Common myeloid progenitor, CD34-positive (primary cell): ENCODE measurements at places on chromosomes 12 and 14.

GRCh38 chr14:25108959-25109358 lies 59.0 kb upstream of the STXBP6 start:
- H3K4me1 ChIP-seq = no peaks in the 10 kb centered on the region
- no peaks in the 10 kb centered on the region for H3K36me3 ChIP-seq
- no peak overlapping the region for H3K27ac ChIP-seq
- no peak overlapping the region for H3K4me3 ChIP-seq

DNA sequence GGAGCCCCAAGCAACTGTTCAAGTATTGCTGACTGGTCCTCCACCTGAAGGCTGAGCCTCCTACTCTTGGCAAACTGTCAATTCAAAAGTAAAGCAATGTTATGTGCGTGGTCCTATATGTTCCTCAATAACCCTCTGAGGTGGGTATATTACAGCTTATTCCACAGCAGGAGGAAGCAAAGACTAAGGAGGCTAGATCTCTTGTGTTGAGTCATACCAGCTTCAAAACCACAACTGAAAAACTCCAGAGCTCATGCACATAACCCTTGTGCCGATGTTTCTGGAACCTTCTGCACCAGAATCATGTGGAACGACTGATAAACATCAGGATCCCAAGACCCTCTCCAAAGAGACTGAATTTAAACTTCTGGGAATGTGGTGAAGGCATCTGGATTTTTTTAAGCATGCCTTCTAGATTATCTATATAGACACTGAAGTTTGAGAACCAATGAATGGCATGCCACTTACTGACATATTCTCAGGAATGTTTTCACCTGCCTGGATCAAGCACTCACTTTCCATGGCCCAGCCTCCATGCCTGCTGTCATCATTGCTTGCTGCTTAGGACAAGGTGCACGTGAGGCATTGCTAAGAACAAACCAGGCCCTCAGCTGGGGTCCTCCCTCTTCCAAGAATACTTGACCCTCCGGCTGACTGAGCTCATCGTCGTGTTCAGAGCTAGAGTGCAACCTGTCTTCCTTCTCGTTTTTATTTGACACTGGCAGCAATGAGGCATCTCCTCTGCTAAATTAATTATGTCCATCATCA lies 194.7 kb downstream of the BCL11B start:
- no peaks in the 10 kb centered on the region for H3K36me3 ChIP-seq
- H3K27ac ChIP-seq = no peak overlapping the region
- DNase-seq = peak; percentile 55
- H3K4me3 ChIP-seq = no peak overlapping the region
- no peaks in the 10 kb centered on the region for H3K4me1 ChIP-seq

- no peak for DNase-seq
- H3K4me1 ChIP-seq = peaks cover 25% of the 10 kb centered on the region
- H3K4me3 ChIP-seq = peak overlapping the region; percentile 81
Observed at GRCh38 chr12:122020795-122021192, 890 bp upstream of the BCL7A start.

- no peak overlapping the region for H3K27ac ChIP-seq
- peaks cover 10% of the 10 kb centered on the region for H3K4me1 ChIP-seq
- peak; percentile 65 for DNase-seq
- H3K36me3 ChIP-seq = no peaks in the 10 kb centered on the region
- peak overlapping the region; percentile 12 for H3K4me3 ChIP-seq
Observed at GRCh38 chr14:77985211-77985615, 185.0 kb upstream of the NRXN3 start.

- H3K27ac ChIP-seq = no peak overlapping the region
- peaks cover 60% of the 10 kb centered on the region for H3K36me3 ChIP-seq
- H3K4me3 ChIP-seq = no peak overlapping the region
- H3K4me1 ChIP-seq = no peaks in the 10 kb centered on the region
Observed at GRCh38 chr12:108797677-108798076, 59.7 kb downstream of the SSH1 start.

GRCh38 chr14:97866195-97866594 lies 1069.0 kb downstream of the VRK1 start:
- H3K4me3 ChIP-seq = no peak overlapping the region
- no peak for DNase-seq
- no peak overlapping the region for H3K27ac ChIP-seq
- H3K27me3 ChIP-seq = no peaks in the 10 kb centered on the region
- H3K4me1 ChIP-seq = no peaks in the 10 kb centered on the region

DNA sequence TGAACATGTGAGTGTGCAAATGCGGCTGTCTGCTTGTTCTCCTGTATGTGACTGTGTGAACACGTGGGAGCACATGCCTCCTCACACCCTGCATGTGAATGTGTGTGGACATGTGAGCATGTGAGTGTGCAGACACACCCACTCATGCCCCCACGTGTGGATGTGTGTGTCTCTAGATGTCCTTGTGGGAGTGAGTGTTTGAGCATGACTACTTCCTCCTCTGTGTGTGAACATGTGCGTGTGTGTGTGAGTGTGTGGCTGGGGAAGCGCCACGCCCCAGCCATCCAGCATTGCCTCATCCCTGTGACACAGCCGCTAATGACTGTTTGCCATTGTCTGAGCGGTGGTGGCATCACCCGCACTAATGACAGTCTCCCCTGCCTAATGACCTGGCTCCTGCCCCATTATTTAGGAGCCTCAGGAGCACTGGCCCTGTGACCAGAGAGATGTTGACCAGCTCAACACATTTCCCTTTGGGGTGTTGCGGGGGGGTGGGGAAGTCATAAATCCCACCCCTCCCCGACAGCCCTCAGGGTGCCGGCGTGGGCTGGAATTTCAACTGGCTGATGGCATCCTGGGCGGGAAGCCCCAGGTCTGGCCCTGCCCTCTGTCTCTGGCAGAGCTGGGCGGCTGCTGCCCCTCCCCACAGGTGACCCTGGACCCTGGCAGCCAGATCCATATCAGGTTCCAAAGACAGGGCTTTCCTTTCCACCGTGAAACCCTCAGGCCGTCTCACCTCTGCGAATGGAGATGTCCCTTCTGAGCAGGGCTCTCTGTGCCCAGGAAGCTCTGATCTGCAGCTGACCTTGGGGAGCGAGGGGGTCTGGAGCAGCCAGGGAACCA lies 11.5 kb upstream of the KRT80 start:
- H3K27me3 ChIP-seq = no peaks in the 10 kb centered on the region

DNA sequence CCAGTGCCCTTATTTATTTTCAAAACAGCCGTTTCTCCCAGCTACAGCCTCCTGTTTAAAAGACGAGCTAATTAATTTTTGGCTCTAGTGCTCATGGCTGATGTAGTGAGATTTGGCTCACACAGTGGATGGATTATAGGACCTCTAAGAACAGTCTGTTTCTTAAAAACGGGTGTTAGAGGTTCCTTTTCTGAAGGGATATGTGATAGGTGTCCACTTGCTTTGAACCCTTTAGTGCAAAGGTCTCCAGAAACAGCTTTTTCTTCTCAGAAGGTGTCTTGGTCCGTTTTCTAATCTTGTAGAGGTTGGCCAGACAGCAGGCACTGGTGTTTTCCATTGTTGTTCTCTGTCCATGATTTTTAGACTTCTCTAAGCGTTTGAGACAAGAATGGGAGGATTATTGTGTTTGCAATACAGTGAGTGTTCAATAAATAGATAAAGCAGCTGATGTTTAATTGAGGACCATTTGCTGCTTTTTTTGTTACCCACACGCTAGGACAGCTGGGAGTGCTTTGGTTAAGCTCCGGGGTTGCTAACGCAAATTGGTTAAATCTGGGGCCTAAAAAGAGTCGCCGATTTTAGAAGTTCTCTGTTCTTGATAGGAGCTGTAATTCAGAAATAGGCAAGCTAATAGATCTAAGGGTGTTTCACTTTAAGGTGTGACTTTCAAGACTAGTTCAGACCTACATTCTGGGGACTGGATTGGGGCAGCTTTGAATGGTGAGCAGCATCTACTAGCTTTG lies 1.0 kb downstream of the BORCS5 start:
- H3K4me3 ChIP-seq = peak overlapping the region; percentile 90
- H3K27me3 ChIP-seq = no peaks in the 10 kb centered on the region
- DNase-seq = peak; percentile 13
- peak overlapping the region; percentile 67 for H3K27ac ChIP-seq

- H3K4me1 ChIP-seq = peaks cover 19% of the 10 kb centered on the region
- DNase-seq = peak; percentile 45
- H3K4me3 ChIP-seq = peak overlapping the region; percentile 69
- H3K27ac ChIP-seq = peak overlapping the region; percentile 50
- H3K36me3 ChIP-seq = no peaks in the 10 kb centered on the region
- no peaks in the 10 kb centered on the region for H3K27me3 ChIP-seq
Observed at GRCh38 chr12:6074427-6074826, 50.0 kb downstream of the VWF start.

GRCh38 chr12:130879781-130880389 lies 8.0 kb downstream of the RAN start:
- H3K27ac ChIP-seq = no peak overlapping the region
- H3K4me1 ChIP-seq = no peaks in the 10 kb centered on the region
- H3K36me3 ChIP-seq = peaks cover 14% of the 10 kb centered on the region

DNA sequence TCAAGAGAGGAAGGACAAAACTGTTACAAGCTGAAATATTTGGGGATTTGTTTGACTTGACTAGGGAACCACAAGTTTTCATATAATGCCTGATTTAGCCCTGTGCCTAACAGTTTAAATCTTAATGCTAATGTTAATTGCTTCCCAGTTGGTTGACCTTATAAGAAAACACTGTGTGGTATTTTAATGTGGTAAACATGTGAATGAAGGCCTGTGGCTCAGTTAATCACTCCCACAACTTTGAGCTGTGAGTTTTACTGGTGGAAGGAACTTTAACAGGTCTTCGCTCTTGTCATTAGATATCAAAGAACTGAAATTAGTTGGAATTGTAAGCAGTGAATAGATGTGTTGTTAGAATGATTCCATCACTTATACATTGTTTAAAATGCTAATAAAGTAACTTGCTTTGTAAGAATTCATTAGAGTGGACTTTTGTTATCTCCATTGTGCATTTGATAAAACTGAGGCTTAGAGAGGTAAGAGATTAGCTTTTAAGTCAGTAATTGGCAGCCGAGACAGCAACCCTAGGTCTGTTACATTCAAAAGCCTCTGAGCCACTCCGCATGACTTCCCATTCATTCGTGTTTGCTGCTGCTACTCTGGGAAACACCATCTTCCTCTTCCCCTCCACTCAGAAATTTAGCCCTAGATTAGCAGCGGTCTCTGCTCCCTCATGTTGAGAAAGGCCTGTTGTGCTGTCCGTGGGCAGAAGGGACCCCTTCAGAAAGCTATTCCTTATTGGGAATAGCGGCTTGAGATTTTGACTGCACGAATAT lies 1.0 kb upstream of the TBK1 start:
- H3K27ac ChIP-seq = peak overlapping the region; percentile 90
- H3K27me3 ChIP-seq = no peaks in the 10 kb centered on the region
- H3K4me3 ChIP-seq = peak overlapping the region; percentile 99

DNA sequence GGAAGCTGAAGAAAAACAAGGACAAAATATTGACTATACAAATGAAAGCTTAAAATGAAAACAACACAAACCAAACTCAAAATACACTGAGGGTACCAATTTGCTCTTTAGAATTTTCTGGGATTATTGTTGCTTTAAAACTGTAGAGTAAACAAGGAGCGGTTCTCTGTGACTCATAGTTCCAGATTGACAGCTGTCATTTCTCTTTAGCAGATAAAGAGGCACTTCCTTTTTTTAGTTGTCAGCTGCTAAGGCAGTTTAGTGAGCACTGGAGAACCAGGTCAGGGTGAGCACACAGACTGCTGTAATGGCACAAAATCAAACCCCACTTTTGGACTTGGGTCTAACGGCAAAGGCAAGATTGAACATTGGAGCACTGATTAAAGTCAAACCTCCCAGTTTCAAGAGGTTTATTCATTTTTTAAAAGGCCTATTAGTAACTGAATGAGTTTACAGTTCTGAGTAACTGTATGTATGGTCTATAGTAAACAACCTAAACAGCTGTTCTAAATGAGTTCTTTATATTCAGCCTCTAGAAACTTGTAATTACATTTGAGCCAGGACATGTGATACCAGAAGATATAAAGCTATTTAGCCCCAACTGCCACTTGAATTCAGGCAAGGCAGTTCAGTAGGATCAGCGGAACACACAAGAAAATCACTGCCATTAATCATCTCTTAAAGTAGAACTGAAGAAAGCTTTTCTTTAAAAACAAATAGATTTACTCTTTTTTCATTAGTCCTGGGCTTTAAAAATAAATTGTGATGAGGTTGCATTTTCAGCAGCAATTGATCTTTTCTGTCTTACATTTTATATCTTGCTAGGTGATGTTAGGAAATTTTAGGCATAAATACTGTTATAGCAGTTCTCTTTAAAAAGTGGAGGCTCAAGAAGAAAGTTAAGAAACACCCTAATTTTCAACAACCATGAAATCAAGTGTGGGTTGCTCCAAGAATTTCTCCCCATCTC lies 71.7 kb upstream of the PRICKLE1 start:
- H3K27me3 ChIP-seq = no peaks in the 10 kb centered on the region
- H3K4me1 ChIP-seq = no peaks in the 10 kb centered on the region
- DNase-seq = no peak

- no peak overlapping the region for H3K27ac ChIP-seq
- no peaks in the 10 kb centered on the region for H3K4me1 ChIP-seq
- no peak for DNase-seq
- no peaks in the 10 kb centered on the region for H3K36me3 ChIP-seq
- no peaks in the 10 kb centered on the region for H3K27me3 ChIP-seq
Observed at GRCh38 chr12:47413806-47414205, 292.0 kb downstream of the RPAP3 start.
